ENCODE measurements at places on chromosomes 12 and 14.

DNA sequence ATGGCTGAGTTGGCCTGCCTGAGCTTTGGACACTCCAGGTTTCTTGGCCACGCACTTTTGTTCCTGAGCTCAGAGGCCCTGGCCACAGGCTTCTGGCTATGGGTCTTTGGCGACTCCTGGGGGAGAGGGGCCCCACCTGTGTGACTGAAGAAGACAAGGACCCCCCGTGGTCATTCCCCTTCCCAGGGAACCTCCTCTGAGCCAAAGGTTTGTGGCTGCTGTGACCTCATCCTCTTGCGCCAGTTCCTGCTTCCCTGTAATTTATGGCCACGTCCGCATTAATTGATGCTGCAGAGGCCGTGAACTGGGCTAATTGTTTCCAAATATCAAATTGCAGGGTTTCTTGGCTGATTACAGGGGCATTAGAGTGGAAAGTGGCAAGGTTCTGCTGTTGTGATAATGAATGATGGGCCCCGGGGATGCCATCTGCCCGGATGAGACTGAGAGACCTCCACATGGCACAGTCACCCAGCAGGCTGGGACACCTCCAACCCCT, 27.6 kb upstream of the NOS1 start:
- no peak for DNase-seq

DNA sequence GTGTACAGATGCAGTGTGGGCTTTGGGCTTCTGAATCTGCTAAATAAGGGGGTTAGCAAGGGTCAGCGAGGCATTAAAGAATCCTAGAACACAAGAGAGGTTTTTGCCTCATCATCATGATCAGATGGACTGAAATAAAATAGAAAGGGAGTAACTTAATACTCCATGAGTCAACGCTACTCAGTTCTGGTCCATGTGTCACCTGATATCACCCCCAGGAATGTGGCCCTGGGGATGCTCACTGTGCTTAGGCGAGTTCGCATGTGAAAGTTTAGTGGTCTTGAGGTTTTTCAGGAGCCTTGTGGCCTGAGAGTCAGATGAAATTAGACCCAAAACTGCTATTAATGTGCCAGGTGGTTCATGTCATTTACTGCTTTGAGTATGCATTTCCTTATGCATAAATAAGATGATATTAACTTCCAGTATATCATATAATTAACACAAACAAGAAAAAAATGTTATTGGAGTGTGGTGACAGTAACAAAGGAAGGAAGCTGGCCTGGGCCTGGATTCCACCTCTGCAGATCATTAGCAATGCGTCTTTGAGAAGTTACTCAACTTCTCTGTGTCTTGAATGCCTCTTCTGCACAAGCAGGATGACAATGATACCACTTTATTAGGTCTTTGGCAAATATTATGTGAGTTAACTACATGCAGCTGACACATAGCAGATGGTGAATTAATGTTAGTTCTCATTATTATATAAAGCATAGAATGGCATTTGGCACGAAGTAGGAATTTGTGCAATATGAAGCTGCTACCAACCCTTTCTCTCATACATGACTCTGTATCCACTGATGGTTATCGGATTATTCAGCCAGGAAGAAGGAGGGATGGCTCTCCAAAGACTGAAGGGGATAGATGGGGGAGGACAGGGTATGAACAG, 1272.6 kb downstream of the AACS start:
- DNase-seq: no peak

- DNase-seq: peak; percentile 45
These were observed 18.8 kb downstream of the SOCS2 start for GRCh38 chr12:93591137-93591868.

GRCh38 chr12:71456990-71457389, 17.4 kb downstream of the LGR5 start:
- DNase-seq: no peak

GRCh38 chr12:102298022-102298421, 100.4 kb upstream of the PMCH start:
- no peak for DNase-seq

DNA sequence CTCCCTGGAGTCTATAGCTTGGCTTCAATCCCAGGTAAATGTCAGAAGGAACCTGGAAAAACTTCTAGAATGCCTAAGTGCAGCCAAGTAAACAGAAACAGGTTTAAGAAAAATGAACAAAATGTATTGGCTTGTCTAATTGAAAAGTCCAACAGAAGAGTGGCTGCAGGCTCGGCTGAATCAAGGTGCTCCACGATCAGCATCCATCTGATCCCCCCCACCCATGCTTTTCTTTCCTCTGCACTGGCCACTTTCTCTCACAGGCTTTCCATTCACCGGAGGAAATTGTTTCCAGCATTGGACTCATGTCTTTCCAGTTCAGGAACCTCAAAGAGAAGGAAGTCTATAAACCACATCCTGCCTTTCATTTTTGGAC, 42.0 kb upstream of the C14orf180 start:
- DNase-seq: no peak
